Activated gamma-delta T cell (primary cell): ENCODE measurements at places on chromosomes 1 and 21.

DNA sequence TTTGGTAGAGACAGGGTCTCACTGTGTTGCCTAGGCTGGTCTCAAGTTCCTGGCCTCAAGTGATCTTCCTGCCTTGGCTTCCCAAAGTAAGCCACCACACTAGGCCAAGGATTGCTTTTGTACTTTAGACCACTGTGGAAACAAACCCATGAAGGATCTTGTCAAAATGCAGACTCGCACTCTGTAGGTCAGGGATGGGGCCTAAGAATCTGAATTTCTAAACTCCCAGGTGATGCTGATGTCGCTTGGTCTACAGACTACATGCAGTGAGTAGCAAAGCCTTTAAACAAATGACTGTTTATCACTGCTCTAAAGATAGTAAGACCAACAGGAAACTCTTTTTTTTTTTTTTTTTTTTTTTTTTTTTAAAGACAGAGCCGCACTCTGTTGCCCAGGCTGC lies 54.1 kb upstream of the MUTYH start:
- no peak for DNase-seq

DNA sequence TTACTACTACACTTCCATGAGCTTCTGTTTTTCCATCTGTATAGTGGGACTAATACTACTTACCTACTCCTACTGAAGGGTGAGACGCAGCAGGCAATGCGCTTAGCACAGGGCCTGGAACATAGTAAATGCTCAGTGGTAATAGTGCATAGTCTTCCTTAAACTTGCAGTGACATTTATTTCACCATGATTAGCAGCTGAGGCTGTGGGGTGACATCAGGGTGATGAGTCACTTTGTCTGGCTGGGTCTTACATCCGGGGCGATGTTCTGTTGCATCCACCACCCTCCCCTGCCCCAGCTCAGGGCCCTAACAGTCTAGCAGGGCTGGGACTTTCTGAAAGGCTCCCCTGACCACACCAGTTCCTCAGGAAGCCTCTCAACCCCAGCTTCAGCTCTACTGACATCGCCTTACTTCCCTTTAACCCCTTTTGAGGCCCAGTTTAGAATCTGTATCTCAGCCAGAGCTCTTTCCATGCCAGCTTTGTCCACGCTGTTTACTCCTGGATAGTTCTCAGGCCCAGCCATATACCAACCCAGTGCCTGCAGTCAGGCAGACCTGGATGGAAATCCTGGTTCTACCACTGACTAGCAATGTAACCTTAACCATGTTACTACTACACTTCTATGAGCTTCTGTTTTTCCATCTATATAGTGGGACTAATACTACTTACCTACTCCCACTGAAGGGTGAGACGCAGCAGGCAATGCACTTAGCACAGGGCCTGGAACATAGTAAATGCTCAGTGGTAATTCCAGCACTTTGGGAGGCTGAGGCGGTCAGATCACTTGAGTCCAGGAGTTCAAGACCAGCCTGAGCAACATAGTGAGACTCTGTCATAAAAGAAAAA lies 66.3 kb downstream of the CD58 start:
- DNase-seq: no peak

GRCh38 chr1:234315091-234315541 lies 58.1 kb upstream of the COA6 start:
- DNase-seq: no peak

DNA sequence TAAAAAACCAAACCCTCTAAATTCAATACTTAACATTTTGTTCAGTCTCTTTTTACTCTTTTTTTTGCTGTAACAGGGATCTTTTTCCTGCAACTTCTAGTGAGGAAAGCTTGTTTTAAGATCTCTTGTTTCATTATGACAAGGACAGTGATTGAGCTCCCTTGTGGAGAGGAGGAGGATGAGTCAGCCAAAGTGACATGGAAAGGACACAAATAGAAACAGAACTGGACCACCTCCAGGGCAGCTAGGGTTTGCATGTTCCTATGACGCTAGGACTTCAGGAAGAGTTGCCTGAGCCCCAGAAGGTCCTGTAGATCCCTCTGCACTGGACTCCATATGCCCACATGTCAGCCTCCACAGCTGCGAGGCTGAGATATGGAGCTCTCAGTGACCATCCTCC lies 212.6 kb upstream of the FAM78B start:
- DNase-seq: no peak

DNA sequence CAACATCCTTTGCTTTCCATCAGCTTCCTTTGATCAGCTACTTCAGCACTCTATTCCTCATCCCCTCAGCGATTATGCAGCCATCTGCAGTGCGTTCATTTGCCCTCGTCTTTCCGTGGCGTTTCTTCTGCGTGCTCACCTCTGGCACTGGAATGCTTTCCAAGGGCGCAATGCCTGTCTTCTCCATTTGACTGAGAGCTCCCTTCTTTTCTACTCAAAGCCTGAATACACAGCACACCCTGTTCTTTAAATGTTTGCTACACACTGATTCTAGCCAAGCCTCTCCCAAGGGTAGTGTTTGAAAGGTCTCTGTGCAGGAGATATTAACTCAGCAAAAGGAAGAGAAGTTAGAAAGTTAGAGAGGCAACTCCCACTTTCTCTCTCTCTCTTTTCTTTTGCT lies 22.6 kb downstream of the C1orf116 start:
- no peak for DNase-seq

DNA sequence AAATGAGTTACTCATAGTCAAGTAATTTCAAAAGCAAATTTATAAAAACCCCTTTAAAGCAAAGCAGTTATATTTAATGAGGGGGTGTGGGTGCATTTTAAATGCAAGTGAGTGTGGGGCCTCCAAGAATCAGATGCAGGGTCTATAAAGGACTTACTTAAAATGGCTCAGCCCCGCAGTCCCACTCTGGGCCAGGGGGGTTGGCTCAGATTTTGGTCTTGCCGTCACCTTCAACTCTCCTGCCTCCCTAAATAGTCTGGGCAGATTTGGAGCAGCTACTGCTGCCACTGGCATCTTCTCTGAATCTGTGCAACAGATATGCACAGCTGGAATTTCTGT lies 16.2 kb downstream of the AMPD2 start:
- no peak for DNase-seq

- no peak for DNase-seq
Measured at GRCh38 chr1:215835951-215836350, 268.8 kb downstream of the KCTD3 start.

DNA sequence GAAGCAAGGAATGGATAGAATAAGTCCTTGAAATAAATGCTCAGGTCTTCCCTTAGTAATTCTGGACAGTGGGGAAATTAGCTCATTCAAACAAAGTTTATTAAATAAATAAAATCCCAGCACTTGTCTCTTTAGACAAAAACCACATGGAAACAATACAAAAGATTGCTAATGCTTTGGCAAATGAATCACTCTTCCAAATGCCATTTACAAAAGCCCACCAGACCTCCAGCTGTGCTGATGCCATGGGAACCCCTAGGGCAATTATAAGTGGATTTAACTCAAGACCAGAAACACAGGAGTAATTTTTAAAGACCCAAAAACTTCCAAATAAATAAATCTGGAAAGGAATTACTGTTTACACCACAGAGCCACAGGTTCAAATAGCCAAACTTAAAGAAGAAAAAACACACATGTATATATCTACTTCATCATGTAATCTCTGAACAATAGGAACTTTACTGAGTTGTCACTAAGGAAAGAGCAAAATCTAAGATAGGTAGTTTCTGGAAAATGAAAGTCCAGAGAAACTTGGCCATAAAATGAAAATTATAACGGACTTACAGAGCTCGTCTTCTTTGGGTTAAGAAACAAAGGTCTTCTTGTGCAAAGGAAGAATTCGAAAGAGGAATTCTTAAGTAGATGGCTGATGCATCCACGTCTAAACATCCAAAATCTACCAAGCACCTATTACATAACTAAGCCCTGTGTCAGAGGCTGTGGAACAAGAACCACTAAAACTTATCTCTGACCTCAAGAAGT lies 399.4 kb downstream of the SMYD3 start:
- no peak for DNase-seq

DNA sequence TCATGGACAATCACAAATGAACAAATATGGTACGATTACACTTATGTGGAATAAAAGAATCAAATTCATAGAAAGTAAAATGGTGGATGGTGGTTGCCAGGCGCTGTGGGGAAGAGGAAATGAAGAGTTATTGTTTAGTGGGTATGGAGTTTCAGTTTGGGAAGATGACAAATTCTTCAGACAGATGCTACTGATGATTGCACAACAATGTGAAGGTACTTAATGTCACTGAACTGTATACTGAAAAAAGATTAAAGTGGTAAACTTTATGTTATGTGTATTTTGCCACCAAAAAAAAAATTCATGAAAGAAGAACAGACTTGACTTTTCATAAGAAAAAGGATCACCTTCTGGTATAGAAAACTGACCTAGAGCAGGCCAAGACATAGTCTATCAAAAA lies 745.6 kb upstream of the CXADR start:
- DNase-seq: no peak

DNA sequence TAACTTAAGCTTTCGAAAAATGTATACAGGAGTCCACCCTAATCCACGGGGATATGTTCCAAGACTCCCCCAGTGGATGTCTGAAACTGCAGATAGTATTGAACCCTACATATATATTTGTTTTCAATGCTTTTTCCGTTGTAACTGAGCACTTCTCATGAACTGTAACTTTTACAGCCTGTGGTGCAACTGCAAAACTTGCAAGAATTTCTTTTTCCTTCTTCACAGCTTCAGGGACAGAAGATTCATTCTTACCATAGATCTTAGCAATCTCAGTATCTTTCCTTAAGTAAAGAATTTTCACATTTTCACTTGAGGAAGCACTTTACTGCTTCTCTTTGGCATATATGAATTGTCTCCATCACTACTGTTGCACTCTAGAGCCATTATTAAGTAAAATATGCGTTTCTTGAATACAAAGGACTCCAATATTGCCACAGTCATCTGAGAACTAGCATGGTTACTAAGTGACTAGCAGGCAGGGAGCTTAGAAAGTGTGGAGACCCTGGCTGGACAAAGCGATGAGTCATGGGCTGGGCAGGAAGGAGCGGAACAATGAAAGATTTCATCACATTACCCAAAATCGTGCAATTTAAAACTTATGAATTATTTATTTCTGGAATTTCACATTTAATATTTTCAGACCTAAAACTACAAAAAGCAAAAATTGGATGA lies 14.1 kb downstream of the DPYD start:
- no peak for DNase-seq

GRCh38 chr1:186443638-186444037 lies 17.3 kb downstream of the PDC start:
- DNase-seq: no peak

- no peak for DNase-seq
Measured at GRCh38 chr1:212920896-212921295, 29.4 kb upstream of the VASH2 start.

GRCh38 chr1:230201445-230201844 lies 134.4 kb downstream of the GALNT2 start:
- no peak for DNase-seq

DNA sequence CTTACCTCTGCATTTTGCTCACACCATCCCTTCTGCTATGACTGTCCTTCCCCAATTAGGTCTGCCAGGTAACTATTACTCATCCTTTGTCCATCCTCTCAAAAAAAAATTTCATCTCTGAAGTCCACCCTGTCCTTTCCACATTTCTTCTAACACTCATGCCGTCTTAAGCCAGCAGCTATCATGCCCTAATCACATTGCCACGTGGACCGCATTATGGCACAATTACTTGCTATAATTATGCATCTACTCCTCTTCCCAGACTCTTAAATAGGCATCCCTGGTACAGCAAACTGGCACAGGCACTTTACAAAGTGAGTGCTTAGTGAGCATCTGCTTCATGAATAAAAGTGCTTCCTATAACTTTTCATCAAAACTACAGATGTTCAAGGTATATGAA lies 295.4 kb upstream of the ESRRG start:
- no peak for DNase-seq

DNA sequence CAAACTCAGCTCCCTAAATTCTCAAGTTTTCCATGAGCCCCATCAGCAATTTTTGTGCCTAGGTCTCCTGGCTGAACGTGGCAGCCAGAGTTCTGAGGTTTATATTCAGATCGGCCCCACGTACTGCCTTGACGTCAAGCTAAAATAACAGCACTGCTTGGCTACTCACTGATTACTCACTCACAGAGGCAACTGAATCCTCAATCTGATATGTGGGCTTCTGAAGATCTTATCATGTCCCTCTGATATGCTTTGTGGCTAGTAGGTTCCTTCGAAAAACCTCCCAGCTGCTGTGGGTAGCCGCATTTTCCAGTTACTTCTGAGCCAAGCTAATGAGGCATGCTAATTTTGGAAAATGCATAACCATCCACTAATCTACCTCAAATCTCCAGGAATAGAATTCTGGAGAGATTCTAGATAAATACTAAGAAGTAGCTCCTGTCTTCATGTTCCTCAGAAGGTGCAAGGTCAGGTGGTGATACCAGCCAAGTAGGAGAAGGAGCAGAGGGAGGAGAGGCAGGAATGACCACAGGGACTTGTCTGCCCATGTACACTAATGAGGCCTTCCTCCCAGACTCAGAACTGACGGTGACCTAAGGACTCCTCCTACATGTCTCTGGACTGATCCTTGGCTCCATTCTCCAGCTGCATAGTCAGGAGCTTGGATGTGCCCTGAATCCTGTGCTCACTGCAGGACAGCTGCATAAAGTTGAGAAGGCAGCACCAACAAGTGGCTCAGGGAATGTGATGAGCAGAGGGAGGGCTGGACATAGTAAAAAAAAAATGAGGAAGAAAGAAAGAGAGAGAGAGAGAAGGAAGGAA lies 263.7 kb downstream of the TNR start:
- no peak for DNase-seq

DNA sequence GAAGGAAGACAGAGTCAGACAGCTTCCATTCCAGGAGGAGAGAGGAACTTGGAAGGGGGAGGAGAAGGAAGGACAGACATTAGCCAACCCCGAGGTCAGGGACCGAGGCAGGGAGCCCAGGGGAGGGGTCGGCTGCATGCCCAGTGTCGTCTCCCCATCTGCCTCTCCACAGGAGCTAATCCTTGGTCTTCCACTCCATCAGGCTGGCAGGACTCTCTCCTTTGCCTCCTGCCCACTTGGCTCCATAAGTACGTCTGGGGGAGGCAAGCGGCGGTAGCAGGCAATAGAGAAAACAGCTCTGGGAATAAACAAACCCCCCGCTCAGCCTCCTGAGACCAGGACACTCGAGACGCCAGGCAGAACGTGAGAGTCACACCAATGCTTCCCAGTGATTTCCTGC lies 71.3 kb downstream of the GRIK3 start:
- no peak for DNase-seq

DNA sequence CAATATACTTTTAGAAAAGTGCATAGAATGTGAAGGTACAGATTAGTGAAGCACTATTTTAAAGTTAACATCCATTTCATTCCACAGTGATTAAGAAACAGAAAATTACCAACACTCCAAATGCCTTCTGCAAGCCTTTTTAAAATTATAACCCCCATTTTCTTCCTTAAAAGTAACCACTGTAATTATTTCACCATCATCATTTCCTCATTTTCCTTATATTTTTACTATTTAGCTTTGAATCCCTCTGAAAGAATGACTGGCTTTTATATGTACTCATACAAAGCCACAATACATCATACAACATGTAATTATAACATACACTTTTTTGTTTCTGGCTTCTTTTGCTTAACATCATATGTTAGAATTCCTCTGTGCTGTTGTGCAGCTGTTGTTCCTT lies 6.5 kb upstream of the NEGR1 start:
- DNase-seq: no peak
